Activated T-cell treated with anti-CD3 and anti-CD28 coated beads for 1 hour (primary cell): ENCODE measurements at places on chromosomes 16 and 17.

DNA sequence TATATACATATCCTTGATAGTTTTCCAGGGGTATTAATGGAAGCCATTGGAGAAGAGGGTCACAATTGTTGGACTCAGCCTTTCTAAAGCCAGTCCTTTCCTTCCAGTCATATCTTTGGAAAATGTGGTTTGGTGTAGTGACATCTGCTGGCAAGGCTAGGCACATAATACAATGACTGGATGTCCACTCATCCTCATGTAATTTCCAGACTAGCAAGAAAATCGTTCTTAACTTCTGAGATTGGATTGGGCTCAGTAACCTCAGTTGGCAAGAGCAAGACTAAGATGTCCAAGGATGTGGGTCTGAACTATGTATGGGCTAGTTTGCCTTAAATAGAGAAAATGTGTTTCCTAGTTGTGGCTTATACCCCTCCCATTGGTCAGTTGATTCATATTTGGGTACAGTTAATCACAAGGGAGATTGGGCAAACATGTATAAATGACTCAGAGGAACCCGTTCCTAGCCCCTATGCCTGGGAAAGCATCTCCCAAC is 8.7 kb upstream of the KAT7 start:
- no peak for DNase-seq

DNA sequence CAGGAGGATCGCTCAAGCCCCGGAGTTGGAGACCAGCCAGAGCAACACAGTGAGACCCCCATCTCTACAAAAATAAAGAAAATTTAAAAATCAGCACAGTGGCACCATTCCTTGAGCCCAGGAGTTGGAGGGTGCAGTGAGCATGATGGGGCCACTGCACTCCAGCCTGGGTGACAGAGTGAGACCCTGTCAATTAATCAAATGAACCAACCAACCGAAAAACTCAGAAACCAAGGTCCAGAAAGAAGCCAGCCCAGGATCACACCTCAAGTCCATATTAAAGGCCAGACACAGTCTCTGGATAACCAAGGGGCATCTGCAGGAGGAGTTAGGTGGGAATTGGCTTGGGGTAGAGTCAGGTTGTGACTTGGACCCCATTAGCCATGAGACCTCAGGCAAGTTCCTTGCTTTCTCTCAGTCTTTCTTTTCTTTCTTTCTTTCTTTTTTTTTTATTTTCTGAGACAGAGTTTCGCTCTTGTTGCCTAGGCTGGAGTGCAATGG is 2.4 kb downstream of the HSD17B1 start:
- DNase-seq = no peak

DNA sequence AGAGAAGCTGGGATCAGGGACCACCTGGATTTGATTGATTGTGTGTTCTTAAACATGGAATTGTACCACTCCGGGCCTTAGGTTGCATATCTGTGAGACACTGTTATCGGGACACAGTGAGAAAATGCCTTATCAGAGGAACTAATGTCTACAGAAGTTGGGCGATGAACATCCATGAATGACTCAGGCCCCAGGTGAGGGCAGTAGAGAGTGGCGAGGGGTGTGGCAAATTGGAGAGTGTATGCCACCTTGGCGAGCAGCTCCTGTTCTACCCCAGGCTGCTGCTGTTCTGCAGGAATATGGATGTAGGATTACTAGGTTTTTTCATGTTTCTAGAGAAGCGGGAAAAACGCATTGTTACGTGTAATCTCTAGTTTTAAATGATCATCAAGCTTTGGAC is 38.8 kb downstream of the CLEC16A start:
- DNase-seq = no peak

DNA sequence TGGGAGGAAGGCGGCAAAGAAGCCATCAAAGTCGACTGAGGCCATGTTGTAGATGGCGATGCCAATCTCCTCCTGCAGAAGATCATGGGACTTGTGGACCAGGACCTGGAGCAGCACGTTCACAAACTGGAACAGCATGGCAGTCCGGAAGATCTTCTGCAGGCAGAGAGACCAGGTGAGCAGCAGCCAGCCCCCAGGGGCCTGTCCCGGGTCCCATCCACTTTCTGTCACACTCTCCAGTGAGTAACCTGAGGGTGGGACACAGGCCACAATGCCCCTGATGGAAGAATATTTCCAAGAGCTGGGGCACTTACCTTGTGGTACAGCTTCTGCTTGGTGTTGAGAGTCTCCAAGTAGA is 38.0 kb upstream of the GSG1L start:
- DNase-seq = no peak

DNA sequence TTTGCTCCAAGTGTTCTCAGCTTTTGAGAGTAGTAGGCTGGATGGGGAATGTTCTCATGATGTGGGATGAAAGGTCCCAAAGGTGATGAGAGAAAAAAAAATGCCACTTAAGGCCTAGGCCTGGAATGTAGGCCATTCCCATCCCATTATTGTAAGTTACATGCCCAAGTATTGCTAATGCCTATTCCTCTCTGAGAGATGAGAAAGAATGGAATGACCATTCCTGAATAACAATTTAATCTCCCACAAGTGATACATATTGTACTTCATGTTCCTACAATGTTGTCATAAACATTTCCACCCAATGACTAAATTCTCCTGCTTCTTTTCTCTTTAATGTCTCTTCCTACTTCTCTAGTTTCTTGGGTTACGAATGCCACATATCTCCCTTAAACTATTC is 102.8 kb upstream of the KCNJ16 start:
- no peak for DNase-seq

DNA sequence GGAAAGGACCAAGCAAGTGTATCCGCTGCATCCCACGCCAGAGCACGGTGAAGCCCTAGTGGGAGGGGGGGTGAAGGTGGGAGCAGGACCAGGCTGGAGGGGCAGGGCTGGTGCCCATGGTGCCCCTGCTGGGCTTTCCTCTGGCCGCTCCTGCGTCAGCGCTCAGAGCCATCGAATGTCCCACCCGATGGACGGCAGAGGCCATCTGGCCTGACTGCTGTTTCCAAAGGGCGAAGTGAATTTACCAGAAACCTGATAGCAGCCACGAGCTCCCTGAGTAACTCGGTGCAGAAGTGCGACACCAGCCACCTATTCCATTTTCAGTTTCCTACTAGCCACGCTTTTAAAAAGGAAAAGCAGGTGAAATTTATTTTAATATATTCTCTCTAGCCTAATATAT is 203.6 kb upstream of the CIBAR2 start:
- no peak for DNase-seq

DNA sequence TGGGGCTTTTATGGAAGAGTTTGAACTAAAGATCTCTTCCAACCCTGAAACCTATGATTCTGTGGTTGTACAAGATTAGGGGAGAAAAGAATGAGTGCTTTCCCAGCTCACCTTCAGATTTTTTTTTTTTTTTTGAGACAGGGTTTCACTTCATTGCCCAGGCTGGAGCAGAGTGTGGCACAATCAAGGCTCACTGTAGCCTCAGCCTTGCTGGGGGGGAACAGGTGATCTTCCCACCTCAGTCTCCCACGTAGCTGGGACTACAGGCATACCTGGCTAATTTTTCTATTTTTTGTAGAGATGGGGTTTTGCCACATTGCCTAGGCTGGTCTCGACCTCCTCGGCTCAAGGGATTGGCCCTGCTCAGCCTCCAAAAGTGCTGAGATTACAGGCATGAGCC is 21.8 kb upstream of the ITGB3 start:
- DNase-seq = no peak

GRCh38 chr17:64331931-64332493 is 58.6 kb downstream of the PECAM1 start:
- DNase-seq = no peak

DNA sequence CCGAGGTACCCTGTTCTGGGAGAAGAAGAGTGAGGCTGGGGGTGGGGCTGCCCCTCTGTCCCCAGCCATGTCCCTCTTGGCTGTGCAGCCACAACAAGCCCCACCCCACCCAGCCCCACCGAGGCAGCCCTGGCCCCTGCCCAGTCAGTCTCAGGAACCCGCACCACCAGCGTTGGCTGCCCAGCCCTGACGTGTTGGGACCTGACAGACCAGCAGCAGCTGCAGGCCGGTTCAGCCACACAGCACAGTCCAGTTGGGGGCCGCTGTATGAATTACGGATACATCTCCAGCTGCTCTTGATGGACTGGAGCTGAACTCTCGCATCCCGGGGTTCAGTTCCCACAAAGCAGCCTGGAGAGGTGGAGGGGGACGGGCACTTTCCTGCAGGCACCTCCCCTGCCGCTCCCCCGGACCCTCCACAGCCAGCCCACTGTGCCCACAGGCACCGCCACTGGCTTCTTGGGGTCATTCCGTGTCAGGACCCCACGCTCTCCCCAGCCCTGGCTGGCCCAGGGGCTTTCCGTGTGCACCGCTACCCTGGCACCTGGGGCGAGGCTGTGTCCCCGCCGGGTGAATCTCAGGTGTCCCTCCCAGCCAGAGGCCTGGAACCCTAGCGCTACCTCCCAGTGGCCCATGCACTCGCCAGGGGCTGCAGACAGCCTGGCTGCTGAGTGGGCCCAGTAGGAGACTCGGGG is 7.1 kb downstream of the CDH15 start:
- DNase-seq = no peak

DNA sequence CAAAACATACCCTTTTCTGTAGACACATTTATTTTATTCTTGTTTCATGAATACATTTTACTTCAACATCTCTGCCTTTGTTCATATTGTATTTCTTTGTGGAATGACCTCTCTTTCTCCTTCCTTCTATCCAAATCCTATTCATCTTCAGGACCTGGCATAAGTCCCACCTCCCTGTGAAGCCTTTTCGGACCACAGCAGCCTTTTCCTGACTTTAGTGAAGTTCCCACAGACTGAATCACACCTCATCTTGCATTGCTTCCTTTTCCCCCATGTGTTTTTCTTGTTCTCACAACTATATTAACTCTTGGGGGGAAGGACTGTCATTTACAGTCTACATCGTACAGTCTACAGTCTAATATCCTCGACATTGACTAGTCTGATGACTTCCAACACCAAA is 58.2 kb downstream of the MFSD11 start:
- DNase-seq = no peak

GRCh38 chr16:53775821-53776431 is 72.0 kb downstream of the FTO start:
- no peak for DNase-seq

DNA sequence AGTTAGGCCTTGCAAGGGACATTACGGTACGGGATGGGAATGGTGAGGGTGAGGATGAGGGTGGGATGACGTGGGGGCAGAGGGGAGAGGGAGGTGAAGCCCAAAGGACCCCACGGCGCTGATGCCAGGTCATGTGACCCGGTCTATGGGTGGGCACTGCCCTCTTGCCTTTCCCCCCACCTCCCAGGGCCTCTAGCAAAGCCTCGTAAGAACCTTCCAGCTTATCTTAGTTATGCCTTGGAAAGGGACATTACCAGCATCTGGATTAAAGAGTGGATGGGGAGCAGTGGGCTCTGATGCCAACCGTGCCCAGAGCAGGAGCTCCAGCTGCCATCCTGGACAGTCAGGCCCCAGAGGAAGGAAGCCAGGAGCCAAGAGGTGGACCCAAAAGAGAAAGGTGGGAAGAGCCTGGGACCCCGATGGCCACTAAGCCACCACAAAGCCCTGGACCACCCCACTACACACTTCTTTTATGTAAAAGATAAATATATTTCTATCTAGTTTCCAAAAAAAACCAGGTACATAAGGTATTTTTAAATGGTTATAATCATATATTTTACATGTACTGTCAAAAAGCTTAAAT is 40.9 kb downstream of the TK2 start:
- no peak for DNase-seq

DNA sequence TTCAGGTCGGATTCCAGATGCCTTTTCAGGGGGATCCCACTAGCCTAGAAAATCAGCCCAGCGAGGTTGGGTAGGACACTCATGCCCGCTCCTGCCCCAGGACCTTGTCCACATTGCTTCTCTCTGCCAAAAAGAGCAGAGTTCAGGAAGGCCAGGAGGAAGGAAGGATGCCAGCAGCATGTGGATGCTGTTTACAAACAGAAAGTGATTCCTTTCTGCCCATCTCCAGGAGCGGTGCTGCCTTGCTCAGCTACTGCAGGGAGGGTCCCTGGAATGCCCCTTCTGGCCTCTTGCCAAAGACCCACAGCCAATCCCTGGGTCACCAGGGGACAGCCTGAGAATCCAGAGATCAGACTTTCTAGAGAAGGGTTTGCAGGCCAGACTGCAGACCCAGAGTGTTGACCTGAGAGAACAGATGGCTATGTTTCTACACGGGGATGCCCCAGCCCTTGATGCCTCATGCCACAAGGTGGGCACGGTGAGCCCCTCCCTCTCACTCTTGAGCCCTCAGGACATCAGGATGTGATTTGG is 32.3 kb upstream of the EMP2 start:
- no peak for DNase-seq

- no peak for DNase-seq
Measured at GRCh38 chr17:82091264-82092066, 6.6 kb downstream of the FASN start.

GRCh38 chr17:59428916-59429485 is 97.5 kb downstream of the YPEL2 start:
- no peak for DNase-seq

DNA sequence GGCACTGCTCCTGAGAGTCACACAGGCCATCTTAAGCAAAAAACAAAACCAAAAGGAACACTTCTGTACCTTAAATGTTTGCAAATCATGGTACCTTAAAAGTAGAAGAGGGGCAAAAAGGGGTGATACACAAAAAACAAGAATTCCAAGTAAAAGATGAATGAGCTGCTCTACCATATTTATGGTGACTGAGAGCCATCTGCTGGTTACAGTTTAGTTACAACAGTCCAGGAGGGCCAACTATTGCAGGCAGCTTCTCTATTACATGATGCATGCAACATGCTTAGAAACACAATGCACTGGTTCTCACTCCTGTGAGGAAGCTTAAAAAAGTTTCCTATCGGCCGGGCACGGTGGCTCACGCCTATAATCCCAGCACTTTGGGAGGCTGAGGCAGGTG is 53.5 kb downstream of the STX8 start:
- no peak for DNase-seq

DNA sequence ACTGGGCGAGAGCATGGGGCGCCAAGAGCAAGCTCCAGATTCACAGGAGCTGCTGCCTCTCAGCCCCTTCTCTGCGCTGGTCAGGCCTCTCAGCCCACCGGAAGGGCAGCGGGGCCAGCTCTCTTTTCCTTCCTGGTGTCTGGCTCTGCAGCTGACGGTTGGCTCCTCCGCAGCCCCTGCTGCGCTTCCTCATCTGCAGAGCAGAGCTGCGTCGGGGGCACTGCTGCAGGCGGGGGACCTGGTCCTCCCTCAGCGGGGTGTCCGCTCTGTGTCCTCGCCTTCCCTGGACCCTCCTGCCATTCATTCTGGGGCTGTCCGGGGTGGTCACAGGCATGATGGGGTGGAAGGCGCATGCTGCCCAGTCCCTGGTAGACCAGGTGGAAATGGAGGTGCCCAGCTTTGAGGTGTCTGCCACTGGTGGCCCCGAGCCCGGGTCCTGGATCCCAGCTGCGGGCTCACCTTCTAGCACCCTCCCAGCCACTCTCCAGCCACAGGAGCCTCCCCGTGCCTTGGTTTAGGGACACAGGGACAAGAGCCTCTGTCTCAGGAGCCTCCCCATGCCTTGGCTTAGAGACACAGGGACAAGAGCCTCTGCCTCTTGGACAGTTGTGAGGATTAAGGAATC is 84.8 kb downstream of the IRF8 start:
- no peak for DNase-seq
